ENCODE measurements at places on chromosomes 6 and 20.

DNA sequence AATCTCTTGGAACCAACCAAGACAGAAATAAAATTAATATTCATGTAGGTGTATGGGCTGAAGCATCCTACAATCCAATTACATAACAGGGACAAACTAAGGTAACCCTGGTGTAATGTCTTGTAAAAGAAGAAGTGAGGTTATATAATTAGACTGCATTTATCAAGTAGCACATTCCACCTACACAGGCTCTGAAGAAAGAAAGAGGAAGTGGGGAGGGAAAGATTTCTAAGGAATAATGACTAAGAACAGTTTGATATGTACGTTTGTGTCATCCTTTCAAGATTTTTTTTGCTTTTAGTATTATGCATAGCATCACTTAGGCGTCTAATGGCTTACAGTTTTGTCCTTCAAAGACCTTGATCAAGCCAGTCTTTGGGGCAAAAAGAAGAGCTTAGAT is 139.7 kb downstream of the PLCB1 start:
- DNase-seq, result no peak

GRCh38 chr6:140708441-140708840 is 1334.0 kb upstream of the CITED2 start:
- DNase-seq, result no peak

- DNase-seq, result peak; percentile 24
These were observed 7.3 kb upstream of the SIRPG start for GRCh38 chr20:1664911-1665310.

DNA sequence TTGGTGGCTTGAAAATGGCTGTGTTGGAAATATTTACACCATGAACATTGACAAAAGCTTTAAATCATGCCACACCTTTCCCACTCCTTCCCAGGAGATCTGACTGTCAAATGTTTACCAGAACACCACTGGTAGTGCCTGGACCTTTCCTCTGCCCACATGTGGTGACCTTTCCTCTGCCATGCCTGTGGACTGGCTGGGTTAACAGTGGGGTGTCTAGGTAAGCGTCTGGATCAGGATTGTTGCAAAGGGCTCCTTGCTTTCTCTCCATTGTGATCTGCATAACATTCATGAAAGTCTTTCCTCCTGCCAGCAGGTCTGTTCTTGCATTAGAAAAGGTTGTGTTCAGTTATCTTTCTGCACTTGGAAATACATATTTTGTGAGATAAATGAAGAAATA is 572.7 kb downstream of the DHX35 start:
- no peak for DNase-seq

DNA sequence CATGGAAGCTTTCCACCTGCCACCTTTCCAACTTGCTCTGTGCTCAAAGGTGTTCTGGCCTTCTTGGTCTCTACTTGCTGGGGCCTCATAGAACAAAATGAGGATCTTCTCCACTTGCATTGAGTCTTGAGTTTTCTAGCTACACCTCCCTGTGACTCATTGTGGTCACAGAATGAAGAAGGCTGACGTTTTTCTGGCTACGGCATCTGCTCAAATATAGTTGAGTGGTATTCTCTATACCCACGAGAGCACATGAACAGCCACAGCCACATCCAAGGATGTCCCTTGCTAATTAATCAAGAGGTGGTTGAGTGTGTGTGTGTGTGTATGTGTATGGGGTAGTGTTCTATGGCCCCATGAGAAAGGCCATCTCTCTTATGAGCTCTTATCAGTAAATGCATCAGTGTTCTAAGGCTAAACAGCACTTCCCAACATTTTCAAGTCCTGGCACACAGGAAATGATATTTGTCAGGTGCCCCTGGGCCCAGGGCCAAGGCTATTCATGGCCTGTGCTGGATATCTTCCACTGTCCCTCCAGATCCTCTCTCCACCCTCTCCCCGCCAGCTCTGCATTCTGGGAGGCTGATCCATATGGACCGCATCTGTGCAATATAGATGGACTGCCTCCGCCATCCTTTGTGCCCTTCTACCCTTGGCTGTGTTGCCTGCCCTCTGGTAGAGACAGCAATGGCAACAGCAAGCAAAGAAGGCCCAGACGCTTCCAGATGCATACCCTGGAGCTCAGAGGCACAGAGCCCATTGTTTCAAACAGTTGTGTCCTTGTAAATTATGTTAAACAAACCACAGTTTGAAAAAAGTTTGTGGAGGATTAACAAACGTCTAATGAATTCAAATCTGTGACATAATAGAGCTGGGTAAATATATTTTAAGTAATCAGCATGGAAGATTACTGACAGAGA is 150.2 kb downstream of the LRFN2 start:
- no peak for DNase-seq

DNA sequence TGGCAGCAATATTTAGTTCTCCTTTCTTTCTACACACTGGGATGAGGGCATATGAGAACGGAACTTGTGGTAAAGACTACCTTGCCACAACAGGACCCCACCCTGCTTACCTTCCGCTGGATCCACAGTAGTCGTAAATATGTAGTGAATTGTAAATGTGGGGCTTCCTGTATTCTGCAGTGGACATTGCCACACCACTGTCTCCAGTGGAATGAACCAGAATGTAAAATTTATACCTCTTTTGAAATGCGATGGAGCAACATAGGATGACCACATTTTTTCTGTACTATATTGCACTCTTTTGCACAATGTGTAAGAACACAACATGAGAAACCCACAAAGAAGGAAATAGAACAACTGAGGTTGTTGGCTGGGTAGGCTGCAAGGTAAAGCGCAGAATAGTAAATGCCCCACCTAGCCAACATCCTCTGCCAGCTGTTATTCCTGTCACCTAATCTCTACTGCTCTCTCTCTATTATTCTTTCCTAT is 16.1 kb upstream of the RIPOR2 start:
- no peak for DNase-seq

DNA sequence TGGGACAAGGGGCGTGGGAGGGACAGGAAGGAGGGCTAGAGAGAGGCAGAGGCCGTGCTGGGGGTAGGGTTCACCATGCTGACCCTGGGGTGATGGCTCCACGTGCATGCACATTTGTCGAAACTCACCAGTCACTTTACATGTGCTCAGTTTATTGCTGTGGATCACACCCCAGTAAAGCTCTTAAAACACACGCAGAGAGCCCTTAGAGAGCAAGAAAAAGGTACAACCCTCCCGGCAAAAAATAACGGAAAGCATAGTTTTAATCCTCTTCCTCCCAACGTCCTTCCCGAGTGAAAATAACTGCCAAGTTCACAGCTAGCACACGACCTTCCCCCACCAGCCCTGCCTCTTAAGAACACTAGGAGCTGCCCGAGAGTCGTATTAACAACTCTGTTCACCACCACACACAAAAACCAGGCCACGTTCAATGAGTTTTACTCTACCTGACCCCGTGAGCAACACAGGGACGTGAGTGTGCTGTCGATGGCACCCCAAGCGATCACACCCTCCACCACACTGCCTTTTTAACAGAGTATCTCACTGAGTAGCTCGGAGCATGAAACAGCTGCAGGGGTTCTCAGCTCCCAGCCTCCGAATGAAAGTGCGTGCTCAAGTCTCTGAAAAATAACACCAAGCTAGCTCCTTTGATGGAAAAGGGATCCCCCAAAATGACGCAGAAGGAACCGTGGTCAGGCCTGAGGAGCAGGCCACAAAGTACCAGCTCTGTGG is 39.7 kb downstream of the TAF4 start:
- no peak for DNase-seq

- DNase-seq, result no peak
These were observed 58.7 kb upstream of the RIN2 start for GRCh38 chr20:19699180-19699971.

- DNase-seq, result no peak
These were observed 308.9 kb upstream of the MMS22L start for GRCh38 chr6:97591955-97592354.

- no peak for DNase-seq
These were observed 182.4 kb downstream of the DLL1 start for GRCh38 chr6:170108456-170108855.

- DNase-seq, result no peak
These were observed 426.9 kb downstream of the HTR1B start for GRCh38 chr6:77036400-77036799.

DNA sequence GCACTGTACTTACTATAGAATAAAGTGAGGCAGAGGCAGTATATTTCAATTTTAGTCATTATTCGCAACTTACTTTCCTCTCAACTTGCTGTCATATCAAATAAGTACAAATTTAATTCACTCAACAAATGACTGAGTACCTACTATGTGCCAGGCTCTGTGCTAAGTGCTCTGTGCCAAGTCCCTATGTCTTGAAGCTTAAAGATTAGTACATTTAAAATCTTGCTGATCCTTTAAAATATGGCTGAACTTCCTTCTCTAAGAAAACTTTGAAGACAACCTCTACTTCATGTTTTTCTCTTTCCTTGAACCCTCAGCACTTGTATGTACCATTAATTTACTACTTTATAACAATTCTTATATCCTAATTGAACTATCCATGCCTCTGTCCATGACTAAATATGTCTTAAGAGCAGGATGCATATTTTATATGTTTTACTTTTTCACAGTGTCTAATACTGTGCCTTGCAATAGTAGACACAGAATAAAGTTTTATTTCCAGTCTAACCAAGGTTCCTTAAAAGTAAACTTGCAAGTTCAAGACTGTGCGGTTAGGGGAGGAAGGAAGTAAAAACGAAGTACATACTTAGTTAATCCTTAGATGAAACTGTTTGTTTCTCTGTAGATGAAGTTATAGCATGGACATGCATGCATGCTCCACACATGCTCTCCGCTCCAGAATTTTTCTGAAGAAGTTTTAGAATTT is 10.0 kb upstream of the LATS1 start:
- no peak for DNase-seq

DNA sequence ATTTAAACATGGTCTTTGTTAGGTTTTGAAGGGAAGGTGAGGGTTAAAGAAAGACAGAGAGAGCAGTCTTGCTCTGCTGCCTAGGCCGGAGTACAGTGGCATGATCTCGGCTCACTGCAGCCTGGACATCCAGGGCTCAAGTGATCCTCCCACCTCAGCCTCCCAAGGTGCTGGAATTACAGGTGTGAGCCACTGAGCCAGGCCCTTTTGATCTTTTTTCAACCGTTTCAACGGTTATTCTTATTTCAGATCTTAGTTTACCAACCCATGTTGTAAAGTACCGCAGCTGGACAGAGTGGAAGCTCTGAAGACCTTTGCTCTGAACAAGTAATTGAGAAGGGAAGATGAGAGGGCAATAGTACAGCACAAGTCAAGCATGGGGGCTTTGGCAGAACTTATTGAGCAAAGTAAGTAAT is 1.2 kb upstream of the SRPK1 start:
- DNase-seq, result no peak

GRCh38 chr20:39214828-39215227 is 252.7 kb downstream of the DHX35 start:
- no peak for DNase-seq

- no peak for DNase-seq
These were observed 313.2 kb downstream of the TFAP2A start for GRCh38 chr6:10101551-10102252.

GRCh38 chr20:50259705-50260478 is 69.3 kb downstream of the CEBPB start:
- no peak for DNase-seq

GRCh38 chr6:6686176-6686575 is 97.7 kb downstream of the LY86 start:
- DNase-seq, result no peak

GRCh38 chr6:313917-314316 is 21.6 kb downstream of the DUSP22 start:
- DNase-seq, result no peak

DNA sequence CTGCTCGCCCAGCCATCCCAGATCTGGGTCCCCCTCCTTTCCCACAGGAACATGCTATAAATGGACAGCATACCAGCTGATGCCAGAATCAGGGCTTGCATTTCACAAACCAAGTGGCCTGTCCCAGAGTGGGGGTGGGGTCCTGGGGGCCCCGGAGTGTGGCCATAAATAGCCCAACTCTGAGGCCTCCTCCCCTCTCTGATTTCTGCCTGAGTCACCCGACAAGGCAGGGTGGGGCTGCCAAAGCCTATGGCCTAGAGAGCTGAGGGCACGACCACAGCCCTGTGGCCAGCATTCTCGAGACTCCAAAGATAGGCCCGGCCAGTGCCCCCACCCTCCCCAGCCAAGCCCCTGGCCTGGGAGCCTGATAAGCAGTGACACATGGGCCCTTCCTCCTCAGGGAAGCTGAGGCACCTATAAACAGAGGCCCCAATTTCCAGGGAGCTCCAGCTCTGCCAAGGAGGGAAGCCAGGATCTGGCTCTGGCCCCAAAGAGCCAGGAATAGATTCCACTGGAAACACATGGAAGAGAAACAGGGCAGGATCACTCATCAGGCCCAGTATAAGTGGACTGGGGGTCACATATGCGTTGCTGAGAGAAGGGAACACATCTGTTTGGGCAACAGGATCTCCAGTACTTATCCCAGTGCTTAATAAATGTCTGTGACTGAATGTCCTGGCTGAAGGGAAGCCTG is 20.3 kb downstream of the SNTA1 start:
- no peak for DNase-seq

- no peak for DNase-seq
These were observed 78.0 kb downstream of the SLC22A3 start for GRCh38 chr6:160426136-160426535.

DNA sequence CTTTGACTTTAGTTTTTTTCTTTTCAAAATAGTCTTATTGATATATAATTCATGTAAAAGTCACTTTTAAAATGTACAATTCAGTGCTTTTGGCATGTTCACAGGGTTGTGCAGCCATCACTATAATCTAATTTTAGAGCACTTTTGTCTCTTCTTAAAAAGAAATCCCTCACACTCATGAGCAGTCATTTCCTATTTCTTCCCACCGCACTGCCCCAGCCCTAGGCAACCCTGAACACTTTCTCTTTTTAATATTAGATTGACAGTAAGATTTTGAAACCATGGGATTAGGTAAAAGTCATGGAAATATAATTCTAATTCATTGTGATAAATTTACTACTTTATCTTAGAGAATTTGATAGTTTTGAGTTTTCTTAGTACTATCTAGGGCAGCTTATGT is 309.4 kb downstream of the UTRN start:
- no peak for DNase-seq

- DNase-seq, result no peak
These were observed 4.7 kb upstream of the GJA1 start for GRCh38 chr6:121430514-121431460.

GRCh38 chr6:158837684-158838625 is 18.8 kb upstream of the EZR start:
- no peak for DNase-seq

DNA sequence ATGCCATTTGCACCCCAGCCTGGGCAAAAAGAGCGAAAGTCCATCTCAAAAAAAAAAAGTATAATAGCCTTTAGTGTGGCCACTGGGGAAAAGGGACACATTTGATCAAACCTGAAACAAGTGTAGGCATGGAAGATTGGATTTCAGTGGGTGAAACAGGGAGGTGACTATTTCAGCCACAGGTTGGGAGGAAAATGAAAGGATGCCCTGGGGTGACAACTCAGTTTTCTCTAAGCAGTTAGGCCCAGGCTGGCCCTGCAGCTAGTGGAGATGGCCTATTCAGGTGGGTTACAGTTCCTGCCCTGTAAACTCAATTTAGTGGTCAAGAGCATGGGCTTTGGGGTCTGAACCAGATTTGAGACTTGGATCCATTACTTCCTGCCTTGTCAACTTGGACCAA is 36.4 kb downstream of the SPATA2 start:
- no peak for DNase-seq

Data from stimulated activated effector memory CD8-positive, alpha-beta T cell treated with anti-CD3 and anti-CD28 coated beads, Interleukin-12 subunit alpha, Interleukin-12 subunit beta, amount 100 ng/mL, for 72 hours (primary cell).